ENCODE measurements at places on chromosomes 11 and 22. TPM values are rescaled to one million over a fixed set of nuclear protein-coding genes. Genes with fewer than 3 reads are reported as not detected.

FGF4 gene
- not detected for total RNA-seq

KIRREL3 gene
- total RNA-seq = 0.13 TPM

FDX1 gene
- 12.5 TPM for total RNA-seq

DAGLA gene
- total RNA-seq = 3.3 TPM

LINC01488 gene
- not detected for total RNA-seq

TRIM51 gene
- total RNA-seq = not detected

ROBO4 gene
- total RNA-seq = 70.9 TPM

AGBL2 gene
- total RNA-seq = 0.42 TPM

TTC38 gene
- 39.4 TPM for total RNA-seq

PHF21B gene
- total RNA-seq = not detected

PPFIBP2 gene
- total RNA-seq = 37.5 TPM

DBX1 gene
- total RNA-seq = not detected

MPZL3 gene
- total RNA-seq = 1.7 TPM

FOLR1 gene
- total RNA-seq = 0.32 TPM

MMP3 gene
- 1.5 TPM for total RNA-seq

OR51B4 gene
- total RNA-seq = not detected

GPR83 gene
- total RNA-seq = not detected

MRGPRE gene
- not detected for total RNA-seq

CHRM4 gene
- total RNA-seq = not detected
